Cortex of kidney (tissue), 1 donor: ENCODE measurements at places on chromosomes 6 and 20.

GRCh38 chr6:124742971-124743370 lies 219.3 kb upstream of the RNF217 start:
- DNase-seq = no peak

GRCh38 chr6:52077180-52077884 lies 10.1 kb downstream of the PKHD1 start:
- no peak for DNase-seq

- DNase-seq = no peak
These were observed 2.2 kb upstream of the BFSP1 start for GRCh38 chr20:17533396-17533795.

- no peak for DNase-seq
These were observed 12.0 kb downstream of the SCAF8 start for GRCh38 chr6:154745243-154745642.

GRCh38 chr6:7087066-7087465 lies 20.7 kb upstream of the RREB1 start:
- no peak for DNase-seq
